ENCODE measurements at places on chromosomes 13 and 19.
A peak's percentile ranks its signal among the peaks of the same experiment; 100 is the strongest.

DNA sequence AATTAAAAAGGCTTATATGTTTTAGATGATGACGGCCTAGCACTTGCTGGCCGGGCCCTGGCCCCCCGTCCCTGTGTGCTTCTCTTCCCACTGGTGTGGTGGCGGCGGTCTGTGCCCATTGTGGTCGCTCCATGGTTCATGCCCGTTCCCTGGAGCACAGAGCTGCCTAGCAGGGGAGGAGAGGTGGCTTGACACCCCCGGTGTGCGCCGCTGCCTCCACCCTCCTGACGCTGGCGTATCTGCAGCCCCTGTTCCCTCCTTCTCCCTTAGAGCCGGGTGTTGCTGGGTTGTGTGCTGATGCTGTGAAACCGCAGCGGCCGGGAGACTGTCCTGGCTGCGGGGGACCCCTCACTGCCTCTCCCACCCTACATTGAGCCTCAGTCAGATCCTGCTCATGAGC lies 29.1 kb downstream of the DOT1L start:
- no peak for DNase-seq

GRCh38 chr13:114185182-114185971 lies 6.3 kb downstream of the CFAP97D2 start:
- no peak for DNase-seq

- no peak for DNase-seq
Measured at GRCh38 chr13:79492313-79492798, 11.4 kb downstream of the NDFIP2 start.

GRCh38 chr13:110756219-110756631 lies 42.7 kb downstream of the ING1 start:
- DNase-seq, result no peak

- DNase-seq, result no peak
Measured at GRCh38 chr13:67156723-67157060, 73.4 kb downstream of the PCDH9 start.

- DNase-seq, result no peak
Measured at GRCh38 chr13:86567119-86567518, 767.9 kb upstream of the SLITRK6 start.

- DNase-seq, result no peak
Measured at GRCh38 chr19:56404705-56405056, 549 bp downstream of the ZNF583 start.

- DNase-seq, result peak; percentile 28
Measured at GRCh38 chr19:41597600-41598041, 21.7 kb downstream of the CEACAM21 start.

DNA sequence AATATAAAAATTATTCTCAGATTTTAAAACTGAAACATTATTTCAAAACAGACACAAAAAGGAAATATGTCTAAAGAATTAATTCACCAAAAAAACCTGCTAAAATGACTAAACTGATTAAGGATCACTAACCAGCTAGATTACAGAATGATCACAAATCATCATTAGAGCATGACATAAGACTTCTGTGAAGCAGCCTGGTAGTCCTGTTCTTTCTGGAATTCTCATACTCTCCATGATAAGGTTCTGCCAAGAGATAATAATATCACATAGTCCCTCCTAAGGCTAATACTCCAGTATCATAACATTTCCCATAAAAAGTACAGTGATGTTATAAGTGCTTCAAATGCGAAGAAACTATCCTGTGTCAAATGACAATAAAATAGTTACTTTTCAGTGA lies 1814.9 kb downstream of the SLITRK5 start:
- DNase-seq, result no peak

GRCh38 chr13:85615031-85615430 lies 184.2 kb downstream of the SLITRK6 start:
- no peak for DNase-seq

DNA sequence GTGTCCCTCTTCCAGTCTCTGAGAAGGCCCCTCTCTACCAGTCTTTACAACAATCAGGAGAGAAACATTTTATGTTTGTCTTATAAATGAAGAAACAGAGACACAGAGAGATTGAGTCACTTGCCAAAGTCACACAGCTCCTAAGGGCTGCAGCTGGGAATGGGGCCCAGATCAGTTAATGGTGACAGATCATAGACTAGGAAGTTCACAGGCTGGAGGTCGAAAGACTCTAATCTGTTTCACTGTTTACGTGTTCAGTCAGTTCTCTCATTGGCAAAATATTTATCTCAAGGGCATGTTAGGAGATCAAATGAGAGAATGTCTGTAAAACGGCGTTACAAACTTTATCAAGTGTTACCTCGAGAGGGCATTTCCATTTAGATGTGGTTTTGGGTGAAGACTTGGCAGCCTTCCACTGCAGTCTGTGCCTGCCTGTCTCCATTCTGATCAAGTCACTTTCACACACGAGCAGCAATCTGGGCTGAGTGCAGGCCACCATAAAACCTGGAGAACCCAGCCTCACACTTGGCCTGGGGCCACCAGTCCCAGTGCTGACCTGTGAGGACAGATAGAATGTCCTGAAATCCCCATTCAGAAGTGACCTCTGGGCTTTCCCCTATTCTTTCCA lies 65.1 kb downstream of the SIAH3 start:
- DNase-seq, result no peak

GRCh38 chr19:36527341-36527740 lies 730 bp downstream of the ZNF260 start:
- DNase-seq, result peak; percentile 9

DNA sequence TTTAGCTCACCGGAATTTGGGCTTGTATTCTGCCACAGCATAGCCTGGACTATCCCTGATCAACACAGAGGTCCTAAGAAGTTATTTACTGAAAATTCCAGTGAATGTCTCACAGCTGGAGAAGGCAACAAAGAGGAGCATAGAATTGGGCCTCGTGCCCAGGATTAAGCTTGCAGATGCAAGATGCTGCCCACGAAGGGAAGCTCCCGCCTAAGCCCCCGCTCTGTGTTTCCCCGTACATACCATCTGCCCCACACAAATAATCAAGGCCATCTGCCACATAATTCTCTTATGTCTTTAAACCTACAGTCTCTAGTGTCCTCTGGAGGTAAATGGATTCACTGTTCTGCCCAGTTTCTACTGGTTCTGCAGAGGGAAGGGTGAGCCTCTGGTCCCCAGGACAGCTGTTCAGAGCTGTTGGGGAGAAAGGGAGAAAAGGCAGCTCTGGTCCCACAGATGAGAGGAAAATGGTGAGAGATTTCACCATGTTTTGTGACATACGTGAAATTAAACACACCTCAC lies 7.4 kb upstream of the TPP2 start:
- no peak for DNase-seq

DNA sequence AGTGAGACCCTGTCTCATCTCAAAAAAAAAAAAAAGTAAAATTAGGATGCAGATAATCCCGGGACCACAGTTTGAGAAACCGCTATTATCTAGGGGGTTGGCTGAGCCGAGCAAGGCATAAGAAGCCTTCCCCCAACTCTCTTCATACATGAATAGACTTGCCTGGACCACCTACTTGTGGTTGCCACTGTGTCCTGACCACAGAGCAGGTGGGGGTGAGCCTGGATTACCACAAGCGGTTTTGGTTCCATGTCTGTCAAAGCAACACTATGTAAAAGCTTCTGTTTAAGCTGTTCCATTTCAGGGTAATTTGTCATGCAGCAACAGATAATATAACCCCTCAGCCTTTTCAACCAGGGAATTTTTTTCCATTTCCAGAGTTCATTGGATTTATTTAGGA lies 3.3 kb upstream of the NAPA start:
- DNase-seq, result no peak

- DNase-seq, result no peak
Measured at GRCh38 chr13:93947651-93948050, 531.8 kb downstream of the DCT start.

- DNase-seq, result no peak
Measured at GRCh38 chr19:18329035-18329376, 6.1 kb upstream of the LSM4 start.

DNA sequence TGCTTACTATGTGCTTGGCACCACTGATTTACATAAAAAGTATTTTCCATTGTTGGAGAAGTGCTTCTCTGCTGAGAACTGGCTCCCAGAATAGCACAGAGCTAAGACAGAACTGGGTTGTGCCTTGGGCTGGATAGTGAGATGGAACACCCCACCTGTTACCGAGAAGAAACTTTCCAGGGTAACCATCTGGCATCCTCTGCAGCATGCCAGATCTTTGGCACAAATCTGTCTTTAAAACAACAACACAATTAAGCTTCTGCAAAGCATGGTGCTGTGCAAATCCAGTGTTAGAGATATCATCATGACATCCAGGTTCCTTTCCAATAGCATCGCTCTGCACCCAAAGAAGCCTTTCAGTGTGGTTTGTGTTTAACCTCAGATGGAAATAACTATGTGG lies 202.5 kb upstream of the RFC3 start:
- no peak for DNase-seq

DNA sequence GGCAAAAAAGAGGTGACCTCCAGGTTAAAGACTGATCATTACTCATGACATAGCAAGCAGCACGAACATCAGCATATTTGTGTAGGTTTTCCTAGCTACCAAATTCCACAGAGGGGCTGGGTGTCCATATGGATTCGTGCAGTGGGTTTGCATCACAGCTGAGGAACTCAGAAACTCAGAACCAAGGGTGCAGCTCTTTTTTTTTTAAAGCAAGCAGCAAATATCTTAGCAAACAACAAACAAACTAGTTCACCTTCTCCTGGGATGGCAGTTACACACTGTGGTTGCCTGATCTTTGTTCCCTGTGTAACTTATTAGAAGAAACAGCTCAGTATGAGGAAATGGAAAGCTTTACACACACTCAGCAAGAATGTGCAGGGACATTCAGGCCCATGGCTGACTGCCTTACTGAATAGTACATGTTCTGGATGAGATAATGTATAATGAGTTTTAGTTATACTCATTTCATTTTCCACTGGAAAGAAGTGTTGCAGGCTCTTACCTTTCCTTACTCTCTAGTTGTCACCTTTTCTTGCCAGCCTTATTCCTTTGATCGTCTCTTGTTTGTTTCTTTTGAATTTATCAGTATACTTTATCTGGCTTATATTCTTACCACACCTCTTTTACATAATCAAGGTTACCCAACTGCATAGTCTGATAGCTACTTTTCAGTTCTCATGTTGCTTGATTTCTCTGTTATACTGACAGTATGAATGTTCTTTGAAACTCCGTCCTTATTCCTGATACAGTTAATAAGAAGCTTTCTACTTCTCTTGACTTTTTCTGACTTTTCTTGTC lies 4.3 kb downstream of the NDFIP2 start:
- DNase-seq, result peak; percentile 29

- no peak for DNase-seq
Measured at GRCh38 chr19:47694466-47695273, 18.6 kb upstream of the EHD2 start.

- DNase-seq, result no peak
Measured at GRCh38 chr19:11136400-11137101, 19.0 kb downstream of the SPC24 start.

GRCh38 chr19:41796362-41796761 lies at the start of gene CEACAM3:
CEACAM3 (plus strand) TSS chr19:41796587; CDS start chr19:41796678, 91 bp downstream.
- no peak for DNase-seq

GRCh38 chr13:33757713-33758112 lies 60.2 kb upstream of the RFC3 start:
- DNase-seq, result no peak

- DNase-seq, result no peak
Measured at GRCh38 chr19:55640577-55641425, at the start of gene ZNF580. ZNF580 (plus strand) TSS chr19:55641002; CDS start chr19:55642509, 1,507 bp downstream.

GRCh38 chr13:62556978-62557377 lies 1141.3 kb upstream of the PCDH20 start:
- no peak for DNase-seq

GRCh38 chr19:50460161-50460765 lies 16.0 kb upstream of the EMC10 start:
- DNase-seq, result peak; percentile 28

- DNase-seq, result no peak
Measured at GRCh38 chr19:56664511-56664910, 7.0 kb downstream of the ZNF835 start.

Measured in renal cortex interstitium (tissue), 15 donors.